Activated CD8-positive, alpha-beta memory T cell treated with anti-CD3 and anti-CD28 coated beads, Interleukin-2, amount 50 U/mL, for 48 hours (primary cell): ENCODE measurements at places on chromosomes 13 and 19.

DNA sequence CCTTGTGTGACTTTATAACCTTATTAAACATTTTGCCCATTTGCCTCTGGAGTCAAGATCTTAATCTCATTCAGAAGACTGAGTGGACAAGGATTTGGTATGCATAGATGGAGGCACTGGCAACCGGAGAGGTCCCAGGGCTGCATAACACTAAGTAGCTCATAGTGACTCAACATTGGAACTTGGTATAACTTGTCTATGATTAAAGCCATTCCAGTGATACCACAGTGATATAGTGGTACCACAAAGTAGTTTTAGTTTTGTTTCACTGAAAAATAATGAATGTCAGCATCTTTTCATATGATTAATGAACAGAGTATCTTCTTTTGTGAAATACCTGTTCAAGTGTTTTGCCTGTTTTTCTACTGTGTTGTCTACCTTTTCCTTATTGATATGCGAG is 26.4 kb downstream of the CDK8 start:
- no peak for DNase-seq

GRCh38 chr13:95201814-95202651 is 99.2 kb downstream of the ABCC4 start:
- DNase-seq = no peak

DNA sequence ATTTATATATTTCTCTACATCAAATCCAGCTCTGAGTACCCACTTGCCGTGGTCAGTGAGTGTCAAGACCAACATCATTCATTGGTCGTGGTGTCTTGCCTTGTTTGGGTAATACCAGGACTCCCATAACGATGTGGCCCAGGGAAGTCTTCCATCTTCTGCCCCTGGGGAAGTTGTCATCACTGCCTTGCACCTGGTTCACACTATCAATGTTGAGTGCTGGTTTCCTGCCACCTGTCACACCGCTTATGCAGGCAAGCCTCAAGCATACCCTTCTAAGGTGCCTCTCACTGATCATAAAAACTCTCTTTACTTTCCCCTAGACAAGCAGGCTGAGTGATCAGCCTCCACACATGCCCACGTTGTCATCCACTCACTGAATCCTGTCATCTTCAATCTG is 382.4 kb downstream of the KCTD12 start:
- no peak for DNase-seq

DNA sequence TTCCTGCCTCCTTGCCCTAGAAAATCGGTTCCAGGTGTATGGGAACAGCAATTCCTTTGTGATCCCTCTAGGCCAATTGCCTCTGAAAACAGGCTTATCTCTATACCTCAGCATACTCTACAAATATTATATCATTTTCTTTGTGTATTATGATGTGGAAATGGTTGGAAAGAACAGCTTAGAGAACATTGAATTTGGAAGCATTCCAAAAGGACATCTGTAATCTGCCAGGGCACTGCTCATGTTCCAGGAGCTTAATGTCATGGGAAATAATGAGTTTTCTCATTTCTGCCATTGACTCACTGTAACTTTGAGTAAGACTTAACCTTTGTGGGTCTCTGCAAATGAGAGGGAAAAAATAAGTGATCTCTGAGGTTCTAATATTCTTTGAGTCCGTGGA is 147.3 kb downstream of the UFM1 start:
- DNase-seq = no peak

- no peak for DNase-seq
These were observed 29.6 kb upstream of the CALM3 start for GRCh38 chr19:46571495-46571894.

DNA sequence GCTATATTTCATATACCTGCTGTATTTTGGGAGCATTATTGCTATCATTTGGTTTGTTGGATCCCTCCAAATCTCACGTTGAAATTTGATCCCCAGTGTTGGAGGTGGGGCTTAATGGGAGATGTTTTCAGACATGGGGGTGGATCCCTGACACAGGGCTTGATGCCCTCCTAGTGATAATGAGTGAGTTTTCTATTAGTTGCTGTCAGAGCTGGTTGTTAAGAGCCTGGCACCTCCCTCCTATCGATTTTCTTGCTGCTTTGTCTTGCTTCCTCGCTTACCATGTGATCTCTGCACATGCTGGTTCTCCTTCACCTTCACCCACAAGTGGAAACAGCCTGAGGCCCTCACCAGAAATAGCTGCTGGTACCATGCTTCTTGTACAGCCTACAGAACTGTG is 259.9 kb upstream of the STARD13 start:
- DNase-seq = no peak

DNA sequence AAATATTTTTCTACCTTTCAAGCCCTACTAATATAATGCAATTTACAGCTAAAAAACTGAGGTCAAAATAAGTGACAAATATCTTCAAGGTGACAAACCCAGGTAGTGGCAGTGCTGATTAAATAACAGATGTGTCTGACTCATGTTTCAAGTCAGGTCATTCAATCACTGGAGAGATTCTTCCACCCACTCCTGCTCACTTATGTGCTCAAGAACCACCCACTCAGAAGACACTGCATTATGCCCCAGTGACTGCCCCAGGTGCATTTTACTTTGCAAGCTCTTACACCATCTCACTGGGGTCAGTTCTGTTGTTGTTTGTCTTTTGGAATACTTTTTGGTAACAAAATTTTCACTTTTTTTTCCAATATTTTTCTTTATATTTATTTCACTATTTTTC is 2.2 kb downstream of the ZNF100 start:
- no peak for DNase-seq

DNA sequence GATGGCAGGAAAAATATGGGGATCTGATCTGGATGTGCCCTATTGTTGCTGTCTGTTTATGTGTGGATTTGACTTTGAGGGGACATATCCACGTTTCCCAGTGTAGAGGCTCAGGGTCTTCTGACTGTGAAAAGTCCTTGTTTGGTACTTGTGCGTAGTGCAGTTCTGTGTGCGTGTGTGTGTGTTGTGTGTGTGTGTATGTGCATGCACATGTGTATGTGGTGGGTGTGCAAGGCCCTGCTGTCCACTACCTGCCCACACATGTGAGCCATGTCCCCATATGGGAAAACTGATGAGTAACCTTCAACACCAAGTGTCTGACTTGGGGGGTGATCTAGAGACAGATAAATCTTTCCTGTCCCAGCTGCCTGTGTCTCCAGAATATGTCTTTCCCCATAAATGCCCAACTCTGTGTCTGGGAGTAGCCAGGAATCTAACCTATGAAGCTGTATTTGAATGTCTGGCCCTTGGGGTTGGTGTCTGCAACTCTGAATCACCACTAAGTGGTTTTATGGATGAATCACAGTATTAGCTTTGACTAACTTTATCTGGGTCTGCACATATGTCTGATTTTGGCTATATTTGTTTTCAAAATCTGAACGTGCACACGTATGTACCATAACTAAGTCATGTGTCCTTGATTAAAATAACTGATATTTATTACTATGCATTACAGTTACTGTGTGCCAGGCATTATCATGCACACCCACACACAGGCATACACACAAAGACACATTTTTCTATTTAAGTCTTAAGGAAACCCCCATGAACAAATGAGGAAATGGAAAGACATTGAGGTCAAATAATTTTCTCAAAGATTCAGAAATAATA is 17.4 kb downstream of the KLK2 start:
- no peak for DNase-seq

DNA sequence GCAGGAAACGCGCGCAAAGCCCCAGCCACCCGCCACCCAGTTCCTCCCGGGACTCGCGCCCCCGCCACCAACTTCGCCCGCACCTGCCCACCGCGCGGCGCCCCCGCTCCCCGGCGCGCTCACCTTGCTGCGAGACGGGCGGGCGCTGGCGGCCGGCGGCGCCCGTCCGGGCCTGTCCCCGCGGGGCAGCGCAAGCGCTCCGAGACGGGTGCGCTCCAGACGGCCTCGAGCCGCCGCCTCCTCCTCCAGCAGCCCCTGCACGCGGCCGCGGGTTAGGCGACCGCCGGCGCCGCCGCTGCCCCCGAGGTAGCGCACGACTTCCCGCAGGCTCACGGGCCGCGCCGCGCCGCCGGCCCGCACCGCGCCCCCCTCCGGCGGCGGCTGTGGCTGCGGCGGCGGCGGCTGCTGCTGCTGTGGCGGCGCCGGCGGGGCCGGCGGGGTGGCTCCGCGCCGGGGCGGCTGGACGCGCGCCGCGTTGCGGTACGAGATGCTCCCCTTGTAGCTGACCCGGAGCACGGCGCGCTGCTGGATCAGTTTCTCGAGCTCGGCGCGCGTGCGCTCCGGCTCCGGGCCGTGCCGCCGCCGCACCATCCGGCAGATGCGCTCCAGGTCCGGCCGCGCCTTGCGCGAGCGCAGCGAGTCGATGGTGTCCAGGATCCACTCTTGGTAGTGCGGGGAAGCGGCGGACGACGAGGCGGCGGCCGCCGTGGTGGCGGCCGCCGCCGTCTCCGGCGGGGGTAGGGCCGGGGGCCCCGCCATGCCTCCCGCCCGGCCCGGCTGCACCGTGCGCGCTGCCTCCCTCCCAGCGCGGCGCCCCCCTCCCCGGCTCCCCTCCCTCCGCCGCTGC is 666 bp downstream of the SAMD1 start:
- peak; percentile 80 for DNase-seq

DNA sequence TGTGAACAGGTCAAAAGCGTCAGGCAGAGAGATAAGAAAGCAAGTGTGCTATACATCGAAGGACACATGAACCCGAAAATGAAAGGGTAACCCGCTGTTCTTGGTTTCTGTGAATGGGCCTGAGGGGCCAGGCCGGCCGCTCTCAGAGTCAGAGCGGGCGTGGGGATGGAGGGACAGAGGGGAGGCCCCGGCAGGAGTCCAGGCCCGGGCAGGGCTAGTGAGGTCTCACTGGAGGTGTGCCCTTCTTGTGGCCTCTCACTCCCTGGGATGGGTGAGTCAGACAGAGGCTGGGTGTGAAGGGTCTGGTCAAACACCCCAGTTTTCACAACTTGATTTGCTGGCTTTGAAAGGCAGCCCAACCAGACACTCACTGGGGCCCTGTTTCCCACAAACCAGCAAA is 17.4 kb upstream of the NDUFS7 start:
- DNase-seq = no peak

- DNase-seq = no peak
These were observed 78.7 kb upstream of the GPC6 start for GRCh38 chr13:93147946-93148345.

- no peak for DNase-seq
These were observed 358.1 kb downstream of the OXGR1 start for GRCh38 chr13:96636001-96636709.

- no peak for DNase-seq
These were observed 10.3 kb upstream of the C5AR2 start for GRCh38 chr19:47321630-47322029.

- no peak for DNase-seq
These were observed 1.0 kb upstream of the ZBTB32 start for GRCh38 chr19:35703343-35703742.

- no peak for DNase-seq
These were observed 500.6 kb downstream of the KCTD12 start for GRCh38 chr13:76385586-76385985.

DNA sequence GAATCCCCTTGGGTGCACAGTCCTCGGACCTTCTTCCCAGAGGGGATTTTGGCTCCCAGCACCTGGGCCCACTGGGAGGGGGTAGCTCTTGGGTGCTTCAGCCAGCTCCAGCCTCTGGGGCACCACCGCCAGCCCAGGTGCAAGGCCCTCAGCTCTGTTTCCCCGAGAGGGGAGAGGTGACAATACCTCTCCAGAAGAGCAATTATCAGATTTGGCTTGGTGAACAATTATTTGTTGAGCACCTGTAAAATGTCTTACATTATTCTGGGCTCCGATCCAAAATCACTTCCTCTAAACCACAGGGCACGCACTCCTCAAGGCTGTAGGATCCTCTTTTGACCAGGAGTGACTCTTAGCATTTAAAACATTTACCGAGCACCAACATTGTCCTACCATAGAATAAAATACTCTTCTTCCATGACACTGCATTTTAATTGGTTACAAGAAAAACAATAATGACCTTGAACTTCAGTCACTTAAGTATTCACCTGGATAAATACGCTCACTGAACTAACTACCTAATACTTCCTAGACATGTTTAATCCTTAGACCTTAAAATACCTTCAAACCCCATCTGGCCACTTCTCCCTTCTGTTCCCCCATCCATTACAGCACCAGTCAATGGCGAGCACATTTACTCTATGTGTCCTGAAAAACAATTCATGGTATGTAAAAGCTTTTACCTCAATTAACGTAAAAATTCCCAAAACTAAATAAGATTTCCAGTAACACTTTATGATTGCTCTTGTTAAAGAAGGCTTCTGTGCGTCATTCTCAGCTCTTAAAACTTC is 54.8 kb downstream of the ABCC4 start:
- no peak for DNase-seq

GRCh38 chr19:7701654-7702457 is at the start of gene FCER2:
Gene FCER2, minus strand, starts transcription at chr19:7702131. Its CDS starts 2,371 bp downstream, at chr19:7699760.
- no peak for DNase-seq

DNA sequence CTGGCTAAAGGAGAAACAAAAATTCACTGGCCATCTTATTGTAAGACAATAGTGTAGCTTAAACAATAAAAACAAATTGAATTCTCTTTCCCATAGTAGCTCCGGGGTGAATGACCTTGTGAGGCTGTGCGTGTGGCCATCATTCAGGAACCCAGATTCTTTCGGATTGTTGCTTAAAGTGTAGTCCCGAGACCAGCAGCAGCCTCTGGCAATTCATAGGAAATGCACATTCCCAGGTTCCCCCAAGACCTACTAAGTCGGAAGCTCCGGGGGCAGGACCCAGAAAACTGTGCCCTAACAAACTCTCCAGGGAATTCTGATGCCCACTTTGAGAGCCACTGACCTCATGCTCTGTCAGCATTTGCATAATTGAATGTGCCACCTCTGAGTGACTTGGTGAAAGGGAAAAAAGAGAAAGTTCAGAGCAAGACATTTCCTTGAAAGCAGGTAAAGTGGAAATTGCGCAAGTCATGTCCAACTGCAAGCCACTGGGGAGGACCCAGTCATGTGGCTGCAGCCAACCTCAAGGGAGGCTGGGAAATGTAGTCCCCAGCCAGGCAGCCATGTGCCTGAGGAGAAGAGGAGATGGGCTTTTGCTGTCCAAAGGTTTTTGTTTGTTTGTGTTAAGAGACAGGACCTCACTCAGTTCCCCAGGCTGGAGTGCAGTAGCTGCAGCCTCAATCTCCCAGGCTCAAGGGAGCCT is 50.7 kb upstream of the PNMA8B start:
- peak; percentile 56 for DNase-seq

DNA sequence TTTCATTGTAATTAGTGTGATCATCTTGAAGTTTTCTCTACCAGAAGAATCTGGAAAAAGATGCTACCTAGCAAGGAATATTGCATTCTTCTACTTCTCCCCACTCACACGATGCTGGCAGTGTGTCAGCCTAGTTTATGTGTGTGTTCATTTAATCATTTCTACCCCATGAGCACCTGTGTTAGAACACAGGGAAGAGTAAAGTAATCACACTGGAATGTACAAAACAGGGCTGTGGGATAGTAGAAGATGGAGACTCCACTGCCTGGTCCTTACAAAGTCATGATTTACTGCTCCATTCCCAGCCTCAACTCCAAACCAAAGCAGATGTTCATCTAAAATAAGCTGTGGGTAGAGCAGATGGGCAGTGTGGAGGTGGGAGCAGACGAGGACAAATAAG is 47.7 kb upstream of the RGCC start:
- no peak for DNase-seq

DNA sequence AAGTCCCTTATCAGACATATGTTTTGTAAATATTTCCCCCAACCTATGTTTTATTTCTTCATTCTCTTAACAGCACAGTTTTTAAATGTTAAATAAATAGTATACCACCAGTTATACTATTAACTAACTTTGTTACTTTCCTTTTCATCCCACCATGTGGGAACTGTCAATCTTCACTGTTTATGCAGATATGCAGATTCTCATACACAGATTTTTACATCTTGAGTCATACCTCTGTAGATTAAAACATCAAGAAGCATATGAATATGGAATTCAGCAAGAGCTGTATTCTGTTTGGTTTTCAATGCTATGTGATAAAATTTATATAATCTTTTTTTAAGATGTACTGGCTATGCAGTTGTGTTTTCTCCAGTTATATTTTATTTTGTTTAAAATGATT is 566.3 kb downstream of the LIG4 start:
- no peak for DNase-seq
